GM10248 (cell line): ENCODE measurements at places on chromosomes 6 and 20.

- no peak for DNase-seq
These were observed 23.7 kb upstream of the MMS22L start for GRCh38 chr6:97306544-97307320.

GRCh38 chr20:10671919-10672623 lies 1.7 kb downstream of the JAG1 start:
- DNase-seq, result peak; percentile 36

- no peak for DNase-seq
These were observed 10.5 kb downstream of the FAM120B start for GRCh38 chr6:170317076-170317475.

GRCh38 chr20:62047666-62048345 lies 17.9 kb downstream of the TAF4 start:
- DNase-seq, result no peak

DNA sequence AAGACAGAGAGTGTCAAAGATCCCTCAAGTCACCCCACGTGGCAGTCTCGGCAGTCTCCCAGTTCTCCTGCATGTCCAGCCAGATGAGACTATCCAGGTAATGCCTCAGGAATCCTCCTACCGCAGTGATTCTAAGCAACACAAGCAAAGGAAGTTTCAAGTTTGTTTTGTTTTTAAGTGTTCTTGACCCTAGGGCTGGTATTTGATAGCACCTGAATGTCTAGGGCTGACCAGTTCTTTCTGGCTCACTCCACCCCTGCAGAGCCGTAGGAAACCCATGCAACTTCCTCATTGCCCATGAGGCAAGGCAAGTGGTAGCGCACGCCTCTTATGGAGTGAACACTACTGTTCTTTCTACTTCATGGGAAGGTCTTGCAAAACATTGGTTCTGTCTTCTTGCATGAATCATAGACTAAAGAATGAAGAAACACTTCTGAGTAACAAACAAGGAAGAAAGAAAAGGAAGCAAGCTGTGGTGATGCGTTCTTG lies 24.8 kb upstream of the FOXQ1 start:
- DNase-seq, result no peak

- DNase-seq, result peak; percentile 17
These were observed 144.2 kb upstream of the FBXL4 start for GRCh38 chr6:99091985-99092384.

DNA sequence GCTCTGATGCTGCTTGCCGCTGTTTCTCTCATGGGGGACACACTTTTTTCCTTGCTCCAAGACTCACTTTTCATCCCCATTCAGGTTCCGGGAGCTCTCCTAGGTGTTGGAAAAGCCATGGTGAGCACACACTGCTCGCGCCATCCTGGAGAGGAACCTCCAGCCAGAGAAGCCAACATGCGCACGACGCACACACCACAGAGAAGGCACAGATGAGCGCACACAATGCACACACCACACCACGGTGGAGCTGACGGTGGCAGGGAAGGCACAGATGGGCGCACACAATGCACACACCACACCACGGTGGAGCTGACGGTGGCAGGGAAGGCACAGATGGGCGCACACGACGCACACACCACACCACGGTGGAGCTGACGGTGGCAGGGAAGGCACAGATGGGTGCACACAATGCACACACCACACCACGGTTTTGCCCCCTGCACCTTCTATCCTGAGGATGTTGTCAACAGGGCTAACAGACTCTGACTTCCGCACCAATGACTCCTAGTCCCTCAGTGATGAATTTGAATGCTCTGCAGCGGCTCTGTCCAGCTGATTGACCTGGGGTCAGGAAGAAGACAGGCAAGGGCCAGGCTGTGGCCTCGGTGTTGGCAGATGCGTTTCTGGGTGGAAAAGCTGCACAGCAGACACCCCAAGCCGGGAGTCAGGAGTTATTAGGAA lies 154.7 kb downstream of the ERMARD start:
- DNase-seq, result no peak

GRCh38 chr6:104226790-104227446 lies 632.8 kb downstream of the HACE1 start:
- no peak for DNase-seq

GRCh38 chr6:77094821-77095220 lies 368.5 kb downstream of the HTR1B start:
- DNase-seq, result no peak

DNA sequence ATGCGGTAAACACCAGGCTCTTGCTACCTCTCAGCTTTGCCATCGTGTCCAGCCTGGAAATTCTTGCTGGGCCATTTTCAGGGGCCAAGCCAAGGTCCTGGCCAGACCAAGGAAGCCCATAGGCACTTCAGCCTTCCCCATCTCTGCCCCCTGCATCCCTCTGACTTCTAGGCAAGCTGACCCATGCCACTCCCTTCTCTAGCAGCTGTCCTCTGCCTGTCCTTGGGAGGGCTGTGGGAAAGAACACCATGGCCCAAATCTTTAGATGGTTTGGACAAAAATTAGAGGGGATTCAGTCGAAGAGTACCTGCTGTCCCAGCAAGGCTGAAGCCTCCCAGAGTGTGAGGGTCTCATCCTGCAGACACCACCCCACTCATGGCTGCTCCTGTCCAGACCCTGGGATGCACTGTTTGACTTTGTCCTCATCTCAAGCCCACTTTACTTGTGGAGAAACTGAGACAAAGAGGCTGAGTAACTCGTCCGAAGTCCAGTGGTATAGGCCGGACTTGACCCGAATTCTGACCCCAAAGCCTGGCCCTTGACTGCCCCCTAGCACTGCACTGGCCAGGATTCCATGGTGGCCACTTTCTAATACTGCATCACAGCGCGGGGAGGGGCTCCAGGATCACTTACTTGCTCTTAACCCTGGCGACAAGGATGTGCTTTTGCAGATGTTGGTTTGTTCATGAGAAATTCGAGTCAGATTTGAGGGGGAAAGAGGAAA lies 22.4 kb upstream of the STX16 start:
- no peak for DNase-seq

- no peak for DNase-seq
These were observed 21.1 kb downstream of the COL20A1 start for GRCh38 chr20:63314015-63314471.

- no peak for DNase-seq
These were observed 177.4 kb downstream of the SCP2D1 start for GRCh38 chr20:18991012-18991411.

GRCh38 chr20:53370345-53370961 lies 223.2 kb downstream of the ZNF217 start:
- no peak for DNase-seq

GRCh38 chr6:118708055-118708454 lies 56.7 kb upstream of the CEP85L start:
- DNase-seq, result no peak

- DNase-seq, result no peak
These were observed 86.5 kb upstream of the TNFAIP3 start for GRCh38 chr6:137780447-137781034.

GRCh38 chr6:130906736-130907381 lies 79.7 kb downstream of the SMLR1 start:
- no peak for DNase-seq

- DNase-seq, result no peak
These were observed 70.3 kb downstream of the MYLK4 start for GRCh38 chr6:2680264-2680922.

DNA sequence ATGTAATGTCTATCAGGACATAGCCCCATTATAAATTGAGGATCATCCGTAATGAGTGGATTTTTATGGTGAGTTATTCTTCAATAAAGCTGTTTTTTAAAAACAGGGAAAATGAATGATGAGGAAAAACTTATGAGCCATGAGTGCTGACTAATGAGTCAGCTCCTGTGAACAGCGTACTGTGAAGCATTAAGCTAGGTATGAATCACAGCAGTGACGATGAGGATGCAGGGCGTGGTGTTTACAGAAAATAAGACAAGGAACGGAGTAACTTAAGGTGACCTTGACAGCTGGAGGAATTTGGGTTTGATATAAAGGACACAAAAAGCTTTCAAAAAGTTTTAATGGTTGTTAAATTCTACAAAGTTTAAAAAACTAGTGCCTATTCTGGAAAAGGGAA lies 96.3 kb downstream of the FOXF2 start:
- DNase-seq, result no peak

- DNase-seq, result no peak
These were observed 40.6 kb upstream of the TULP1 start for GRCh38 chr6:35553315-35553714.

- DNase-seq, result no peak
These were observed 381.8 kb downstream of the CDKAL1 start for GRCh38 chr6:20916086-20916485.

GRCh38 chr20:37524859-37525708 lies 2.6 kb downstream of the BLCAP start:
- no peak for DNase-seq

DNA sequence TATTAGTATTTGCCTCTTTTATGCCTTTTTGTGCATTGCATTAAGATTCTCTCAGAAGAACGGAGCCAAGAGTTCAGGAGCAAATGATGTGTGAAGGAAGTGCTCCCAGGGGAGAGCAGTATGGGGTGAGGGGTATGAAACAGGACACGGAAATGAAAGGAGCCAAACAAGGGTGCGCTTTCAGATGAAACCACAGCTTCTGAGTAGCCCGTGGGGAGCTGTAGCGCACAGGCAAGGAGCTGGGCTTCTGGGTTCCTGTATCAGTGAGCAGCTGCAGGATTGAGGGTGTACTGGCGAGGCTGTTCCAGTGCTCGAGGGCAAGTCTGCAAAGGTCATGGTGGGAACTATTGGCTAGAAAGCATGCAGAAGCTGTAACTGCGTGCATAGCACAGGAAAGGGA lies 25.4 kb downstream of the ANKEF1 start:
- no peak for DNase-seq

- DNase-seq, result no peak
These were observed 447.0 kb downstream of the EYS start for GRCh38 chr6:65259982-65260381.

DNA sequence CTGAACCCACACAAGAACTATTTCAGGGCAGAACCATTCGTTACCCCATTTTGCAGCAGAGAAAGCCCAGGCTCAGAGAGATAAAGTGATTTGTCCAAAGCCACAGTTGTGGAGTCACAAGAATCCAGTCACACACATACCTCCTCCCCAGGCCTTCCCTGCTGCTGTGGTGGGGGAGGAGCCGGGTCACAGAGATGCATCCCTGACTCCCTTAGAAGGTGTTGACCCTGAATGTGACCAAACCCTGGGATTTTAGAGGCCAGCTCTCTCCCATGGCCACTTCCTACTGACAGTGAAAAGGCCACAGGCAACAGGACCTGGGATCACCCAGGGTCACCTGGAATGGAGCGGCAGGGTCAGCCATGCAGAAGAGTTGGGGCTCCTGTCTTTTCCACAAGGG lies 48.6 kb downstream of the CHMP4B start:
- no peak for DNase-seq

DNA sequence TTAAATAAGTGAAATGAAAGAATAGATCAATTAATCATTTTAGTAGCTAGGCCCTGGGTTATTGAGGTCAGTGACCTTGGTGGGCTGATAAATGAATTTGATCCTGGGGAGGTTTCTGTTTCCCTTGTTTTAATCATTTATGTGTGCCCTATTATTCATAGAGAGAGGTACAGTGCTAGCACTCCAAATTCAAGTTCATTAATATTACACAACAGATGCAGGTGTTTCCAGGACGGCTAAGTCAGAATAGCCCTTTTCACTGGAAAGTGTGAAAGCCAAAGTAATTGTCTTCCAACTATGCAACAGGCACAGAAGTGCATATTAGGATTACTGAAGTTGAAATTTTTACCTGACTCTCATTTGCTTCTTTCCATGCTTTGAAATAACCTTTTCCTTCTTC lies 61.7 kb upstream of the SGK1 start:
- DNase-seq, result no peak

DNA sequence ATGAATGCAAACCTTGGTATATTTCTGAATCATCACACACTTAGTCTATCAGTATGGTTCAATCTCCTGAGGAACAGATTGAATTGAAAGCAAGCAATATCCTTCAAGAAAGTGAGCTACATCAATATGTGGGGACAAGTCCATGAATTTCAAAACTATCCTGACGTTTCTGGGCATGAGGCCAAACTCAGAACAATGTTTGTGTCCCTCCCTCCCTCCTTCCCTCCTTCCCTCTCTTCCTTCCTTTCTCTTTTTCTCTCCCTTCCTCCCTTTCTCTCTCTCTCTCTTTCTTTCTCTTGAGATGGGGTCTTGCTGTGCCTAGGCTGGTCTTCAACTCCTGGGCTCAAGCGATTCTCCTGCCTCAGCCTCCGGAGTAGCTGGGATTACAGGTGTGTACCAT lies 27.9 kb upstream of the SYNCRIP start:
- no peak for DNase-seq

DNA sequence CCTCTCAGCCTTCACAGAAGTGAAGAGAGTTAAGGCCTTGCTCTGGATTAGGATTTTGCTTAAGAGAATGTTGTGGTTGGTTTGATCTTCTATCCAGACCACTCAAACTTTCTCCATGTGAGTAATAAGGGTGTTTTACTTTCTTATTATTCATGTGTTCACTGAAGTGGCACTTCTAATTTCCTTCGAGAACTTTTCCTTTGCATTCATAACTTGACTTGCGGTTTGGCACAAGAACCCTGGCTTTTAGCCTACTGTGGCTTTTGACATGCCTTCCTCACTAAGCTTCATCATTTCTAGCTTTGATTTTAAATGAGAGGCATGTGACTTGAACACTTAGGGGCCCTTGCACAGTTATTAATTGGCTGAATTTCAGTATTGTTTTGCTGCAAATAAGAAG lies 166.1 kb upstream of the OPRM1 start:
- DNase-seq, result no peak

DNA sequence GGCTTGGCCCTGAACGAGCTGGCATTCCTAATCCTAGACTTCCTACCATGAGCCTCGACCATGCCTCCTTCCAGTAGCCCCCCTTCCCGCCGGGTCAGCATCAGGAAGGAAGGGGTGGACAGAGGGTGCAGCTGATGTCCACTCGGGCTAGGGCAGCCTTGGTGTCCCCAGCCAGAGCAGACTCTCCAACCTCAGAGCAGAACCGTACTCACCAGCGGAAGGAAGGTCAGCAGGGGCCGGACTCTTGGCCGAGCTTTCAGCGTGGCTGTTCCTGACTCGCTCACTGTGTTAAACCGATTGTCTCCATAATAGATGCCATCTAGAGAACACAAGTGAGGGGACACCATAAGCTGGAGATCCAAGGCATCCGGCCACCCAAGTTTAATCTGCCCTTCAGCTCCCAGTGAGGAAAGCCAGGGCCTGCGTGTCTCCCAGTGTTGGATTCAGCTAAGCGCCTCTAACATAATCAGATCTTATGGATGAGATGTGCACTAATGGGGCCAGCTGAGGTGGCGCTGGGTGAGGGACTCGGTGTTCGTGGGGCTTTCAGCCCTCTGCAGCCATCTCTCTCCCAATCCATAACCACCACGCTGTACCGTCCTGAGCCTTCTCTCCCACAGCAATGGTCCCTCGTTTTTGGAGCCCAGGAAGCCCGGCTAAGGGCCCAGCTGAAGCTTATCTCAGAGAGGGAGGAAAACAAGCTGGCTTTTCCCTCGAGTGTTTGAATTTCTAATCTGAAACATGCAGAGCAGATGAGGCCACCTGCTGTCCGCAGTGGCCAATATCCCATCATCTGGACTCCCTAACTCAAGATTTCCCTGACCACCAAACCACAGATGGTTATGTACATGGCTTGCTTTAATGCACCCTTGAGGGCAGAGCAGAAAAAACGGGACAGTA lies 13.7 kb downstream of the C6orf132 start:
- no peak for DNase-seq
